ENCODE measurements at places on chromosomes 5 and 9.
A peak's percentile ranks its signal among the peaks of the same experiment; 100 is the strongest.

DNA sequence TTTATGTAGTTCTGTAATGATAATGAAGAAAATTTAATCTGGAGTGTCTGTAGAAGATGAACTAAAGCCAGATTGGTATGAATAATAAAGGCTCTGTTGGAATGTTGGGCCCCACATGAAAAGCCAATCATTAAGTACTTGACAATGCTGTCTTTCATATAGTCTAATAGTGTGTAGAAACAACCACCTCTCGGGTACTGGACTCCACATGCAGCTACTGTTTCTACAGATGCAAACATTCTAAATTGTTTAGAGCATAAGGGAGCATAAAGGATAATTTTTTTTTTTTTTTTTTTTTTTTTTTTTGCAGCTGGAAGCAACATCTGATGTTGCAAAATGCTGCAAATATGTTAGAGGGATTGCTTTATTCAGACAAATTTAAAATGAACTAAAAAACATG lies 354.3 kb downstream of the KCTD16 start:
- DNase-seq = no peak

GRCh38 chr5:144582066-144582465 lies 411.4 kb downstream of the KCTD16 start:
- no peak for DNase-seq

GRCh38 chr9:120555839-120556238 lies 24.1 kb downstream of the CDK5RAP2 start:
- DNase-seq = no peak

- no peak for DNase-seq
These were observed 12.5 kb downstream of the TRIP13 start for GRCh38 chr5:905139-905642.

- DNase-seq = peak; percentile 4
These were observed 132.8 kb downstream of the CD180 start for GRCh38 chr5:67063791-67064190.

- DNase-seq = peak; percentile 31
These were observed 147.8 kb downstream of the RXRA start for GRCh38 chr9:134474055-134474370.

- DNase-seq = no peak
These were observed 30.7 kb upstream of the IRX1 start for GRCh38 chr5:3564827-3565518.

DNA sequence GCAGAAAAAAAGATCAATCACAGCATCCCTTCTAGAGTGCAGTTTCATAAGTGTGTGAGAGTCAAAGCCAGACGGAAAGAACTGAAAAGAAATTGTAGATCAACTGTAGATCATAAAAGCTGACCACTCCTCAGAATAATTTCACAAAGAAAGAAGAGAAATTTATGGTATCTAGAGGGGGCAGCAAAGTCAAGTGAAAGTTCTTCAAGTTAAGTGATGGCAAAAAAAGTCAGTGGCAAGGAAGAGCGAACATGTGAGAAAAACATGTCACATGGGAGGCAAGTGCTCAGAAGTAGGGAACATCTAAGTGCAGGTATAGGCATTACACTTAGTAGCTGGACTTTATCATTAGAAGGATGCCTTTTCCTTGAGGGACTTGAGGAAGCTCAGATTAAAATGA lies 245.1 kb upstream of the ISL1 start:
- no peak for DNase-seq

All from AG10803 (cell line).